ENCODE measurements at places on chromosomes 1 and 21.

- peak; percentile 18 for DNase-seq
Measured at GRCh38 chr1:234750922-234751627, 141.1 kb upstream of the IRF2BP2 start.

GRCh38 chr1:31934706-31935629 is 3.2 kb downstream of the PTP4A2 start:
- DNase-seq = no peak

- DNase-seq = peak; percentile 50
Measured at GRCh38 chr1:171141688-171142415, 43.2 kb upstream of the FMO2 start.

GRCh38 chr1:185059950-185060571 is 14.7 kb downstream of the RNF2 start:
- no peak for DNase-seq

DNA sequence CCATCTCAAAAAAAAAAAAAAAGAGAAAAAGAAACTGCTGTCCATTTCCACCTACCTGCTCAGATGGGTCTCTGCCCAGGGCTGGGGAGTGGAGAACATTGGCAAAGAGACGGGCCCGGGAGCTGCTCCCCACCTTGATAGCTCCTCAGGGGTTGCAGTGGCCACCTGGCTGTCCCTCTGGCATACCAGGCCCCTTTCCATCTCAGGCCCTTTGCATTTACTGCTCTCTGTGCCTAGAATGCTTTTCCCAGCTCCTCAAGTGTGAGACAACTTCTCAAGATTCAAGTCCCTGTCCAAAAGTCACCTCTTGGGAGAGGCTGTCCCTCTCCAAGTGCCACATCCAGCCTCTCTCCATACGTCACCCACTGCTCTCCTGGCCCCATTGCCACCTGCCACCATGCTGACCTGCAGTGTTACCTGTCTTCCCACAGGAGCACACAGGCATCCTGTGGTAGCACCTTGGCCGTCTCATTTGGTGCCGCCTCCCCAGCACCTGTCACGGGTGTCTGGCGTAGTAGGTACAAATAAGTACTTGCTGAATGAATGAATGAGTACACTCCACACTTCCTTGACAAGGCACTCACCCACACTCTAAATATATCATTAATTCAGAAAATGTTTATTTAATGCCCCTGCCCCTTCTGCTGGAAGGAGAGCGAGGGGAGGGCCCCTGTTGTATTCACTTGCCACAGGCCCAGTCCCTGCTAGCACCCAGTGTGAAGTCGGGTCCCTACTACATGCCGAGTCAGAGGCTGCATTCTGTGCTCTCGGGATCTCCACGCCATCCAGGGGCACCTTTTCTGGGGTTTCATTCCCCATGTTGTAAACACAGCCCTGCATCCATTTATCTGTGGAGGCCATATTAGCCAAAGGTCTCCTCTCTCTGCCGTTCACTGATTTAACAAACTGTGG is 48.8 kb downstream of the DISP3 start:
- DNase-seq = no peak

GRCh38 chr21:29230551-29231261 is 68.0 kb upstream of the BACH1 start:
- no peak for DNase-seq

GRCh38 chr1:118115567-118116295 is 69.3 kb downstream of the SPAG17 start:
- no peak for DNase-seq

GRCh38 chr1:156933136-156933535 is 12.7 kb downstream of the LRRC71 start:
- DNase-seq = no peak

DNA sequence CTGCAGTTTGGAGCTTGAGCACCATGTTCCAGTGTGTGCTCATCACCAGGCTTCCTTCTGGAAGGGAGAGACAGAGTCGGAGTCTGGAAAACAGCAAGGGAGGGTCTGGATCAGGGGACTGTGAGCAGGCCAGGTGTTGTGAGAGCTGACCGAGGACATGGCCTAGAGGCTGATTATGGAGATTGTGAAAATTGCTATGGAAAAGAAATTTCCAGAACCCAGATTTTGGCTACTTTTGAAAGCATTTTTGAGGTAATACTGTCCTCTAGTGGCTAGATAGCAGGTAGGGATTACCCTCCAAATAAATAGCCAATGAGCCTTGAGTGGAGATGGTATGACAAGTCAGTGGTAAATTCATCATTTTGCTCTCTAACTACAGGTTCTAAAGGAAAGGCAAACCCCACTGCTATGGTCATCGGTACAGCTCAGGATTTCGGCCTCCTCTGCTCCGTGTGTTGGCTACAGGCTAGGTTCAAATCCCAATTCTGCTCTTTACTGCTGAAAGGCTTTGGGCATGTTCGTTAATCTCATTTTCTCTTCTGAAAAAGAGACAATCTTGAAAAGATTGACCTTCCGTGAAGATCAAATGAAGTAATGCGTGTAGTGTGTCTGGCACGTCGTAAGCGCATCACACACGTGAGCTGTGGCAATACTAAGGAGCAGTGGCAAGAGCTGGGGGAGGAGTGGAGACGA is 1.0 kb upstream of the HAO2 start:
- DNase-seq = no peak

GRCh38 chr1:12161662-12162458 is 4.9 kb upstream of the TNFRSF1B start:
- peak; percentile 18 for DNase-seq
